Activated T-helper 1 cell treated with anti-CD3 and anti-CD28 coated beads, Interleukin-2, amount 50 U/mL, for 16 hours (primary cell): ENCODE measurements at places on chromosomes 5 and 9.

- DNase-seq = no peak
These were observed 9.3 kb upstream of the SLC36A3 start for GRCh38 chr5:151312756-151313324.

DNA sequence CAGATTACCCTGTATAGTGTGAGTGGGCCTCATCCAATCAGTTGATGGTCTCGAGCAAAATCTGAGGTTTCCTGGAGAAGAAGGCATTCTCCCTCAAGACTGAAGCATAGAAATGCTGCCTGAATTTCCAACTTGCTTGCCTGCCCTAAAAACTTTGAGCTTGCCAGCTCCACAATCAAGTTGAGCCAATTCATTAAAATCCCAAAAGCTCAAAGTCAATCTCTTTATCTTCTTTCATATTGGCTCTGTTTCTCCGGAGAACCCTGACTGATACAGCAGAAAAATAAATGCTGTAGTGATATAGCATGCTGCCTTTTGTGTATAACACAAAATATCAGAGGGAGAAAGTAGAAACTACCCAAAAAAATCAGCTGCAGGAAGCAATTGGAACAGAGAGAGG lies 72.5 kb upstream of the NMUR2 start:
- DNase-seq = no peak

GRCh38 chr9:97064176-97064575 lies 25.2 kb upstream of the CTSV start:
- no peak for DNase-seq

- no peak for DNase-seq
These were observed 26.7 kb upstream of the RICTOR start for GRCh38 chr5:39100851-39101396.

DNA sequence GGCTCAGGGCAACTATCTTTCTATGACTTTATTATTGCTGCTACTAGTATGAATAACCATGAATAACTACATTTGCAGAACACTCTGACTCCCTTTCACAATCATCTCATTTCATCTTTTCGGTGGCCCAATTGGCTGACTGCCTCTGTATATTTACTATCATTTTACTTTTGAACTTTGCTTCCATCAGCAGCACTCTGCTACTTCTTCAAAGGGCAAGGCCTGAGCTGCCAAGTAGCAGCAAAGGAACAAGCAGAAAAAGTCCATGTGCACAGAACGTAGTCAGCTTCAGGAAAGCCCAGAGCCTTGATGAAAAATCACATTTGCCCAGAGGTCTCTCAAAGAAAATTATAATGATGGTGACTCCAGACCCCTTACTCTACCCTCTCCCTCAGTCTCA lies 214.5 kb upstream of the PUM3 start:
- no peak for DNase-seq

DNA sequence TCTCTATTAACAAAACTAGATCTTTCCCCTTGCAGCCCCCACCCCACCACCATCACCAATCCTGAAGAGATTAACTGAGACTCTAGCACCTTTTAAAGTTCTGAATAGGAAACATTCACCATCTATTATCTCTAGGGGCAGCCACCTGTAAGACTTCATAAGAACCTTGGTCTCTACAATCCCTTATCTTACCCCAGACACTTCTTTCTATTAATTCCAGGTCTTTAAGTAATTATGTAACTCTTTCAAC lies 180.2 kb upstream of the FBXL17 start:
- no peak for DNase-seq

GRCh38 chr9:126720661-126721563 lies 83.9 kb upstream of the ZBTB43 start:
- DNase-seq = no peak

DNA sequence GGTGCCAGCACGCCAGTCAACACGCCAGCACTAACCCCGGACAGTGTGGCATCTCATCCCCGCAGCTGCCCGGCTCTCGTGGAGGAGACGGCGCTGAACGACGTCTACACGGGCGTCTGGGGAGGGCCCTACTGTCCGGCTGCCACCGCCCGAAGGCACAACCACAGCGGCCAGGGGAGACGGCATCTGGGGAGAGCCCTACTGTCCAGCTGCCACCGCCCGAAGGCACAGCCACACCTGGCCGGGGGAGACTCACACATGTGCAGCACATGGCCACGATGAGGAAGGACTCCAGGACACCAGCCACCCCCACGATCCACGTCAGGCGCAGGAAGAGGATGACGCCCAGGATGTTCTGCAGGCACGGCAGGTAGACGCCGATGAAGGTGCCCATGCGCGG lies 23.1 kb downstream of the SLC12A7 start:
- DNase-seq = no peak
